ENCODE measurements at places on chromosomes 6 and 20.

GRCh38 chr6:39197521-39197920, 31.8 kb downstream of the KCNK5 start:
- DNase-seq: no peak

DNA sequence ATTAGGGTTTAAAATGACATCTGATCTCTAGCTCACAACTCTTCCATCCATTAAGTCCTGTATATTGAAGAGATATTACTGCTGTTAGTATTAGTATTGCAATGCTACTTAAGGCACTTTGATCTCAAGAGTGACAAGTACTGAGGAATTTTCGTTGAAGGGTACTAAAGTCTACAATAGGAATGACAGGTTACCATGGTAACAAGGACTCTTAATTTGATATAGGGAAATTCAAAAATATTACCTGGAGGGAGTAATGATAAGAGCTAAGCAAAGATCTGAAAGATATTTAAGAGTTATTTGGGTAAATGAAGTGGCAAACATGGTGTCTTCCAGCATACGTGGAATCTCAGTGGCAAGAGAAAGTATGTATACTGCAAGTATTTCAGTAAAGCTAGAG, 518.0 kb upstream of the SLC35B3 start:
- DNase-seq: no peak

DNA sequence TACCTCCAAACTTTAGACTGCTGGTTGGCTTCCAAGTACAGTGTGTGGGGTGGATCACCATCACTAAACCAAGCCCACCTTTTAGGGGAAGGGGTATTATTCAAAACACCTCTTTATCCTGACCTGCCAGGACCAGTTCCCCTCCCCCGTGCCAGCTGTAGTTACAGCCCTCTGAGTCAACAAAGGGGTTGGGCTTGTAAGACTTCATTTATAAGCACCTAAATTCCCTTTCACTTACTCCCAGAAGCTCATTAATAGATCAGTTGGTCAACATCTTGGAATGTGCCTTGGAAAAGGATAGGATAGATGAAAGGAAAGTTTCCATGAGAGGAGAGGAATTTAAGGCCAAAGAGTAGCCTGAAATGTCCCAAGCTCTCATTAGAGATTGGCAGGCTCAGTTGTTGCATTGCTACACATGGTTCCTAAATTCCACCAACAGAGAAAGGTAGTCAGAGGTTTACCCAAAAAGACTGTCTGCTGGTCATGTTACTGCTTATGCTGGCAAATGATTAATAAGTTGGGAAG, 59.2 kb downstream of the TNFAIP3 start:
- peak; percentile 68 for DNase-seq

DNA sequence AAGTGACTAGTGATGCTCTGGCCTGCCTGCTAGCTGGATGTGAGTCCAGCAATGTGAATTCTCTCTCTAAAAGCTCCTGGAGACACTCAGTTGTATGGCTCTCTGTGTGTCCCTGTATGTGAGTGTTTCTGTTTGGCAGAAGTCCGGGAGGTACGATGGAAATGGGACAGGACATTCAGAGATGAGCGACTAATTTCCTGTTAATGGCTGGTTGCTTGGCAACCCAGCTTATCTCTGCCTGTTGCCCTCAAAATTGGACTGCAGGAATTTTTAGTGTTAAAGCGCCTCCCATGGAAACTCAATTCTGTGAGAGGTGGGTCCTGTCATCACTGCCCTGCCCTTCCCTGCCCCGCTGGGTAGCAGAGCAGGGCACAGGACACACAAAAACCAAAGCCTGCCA, 136.8 kb upstream of the LRFN2 start:
- no peak for DNase-seq

- no peak for DNase-seq
These were observed 20.0 kb upstream of the TMEM14A start for GRCh38 chr6:52650941-52651340.

- DNase-seq: no peak
These were observed 363.2 kb upstream of the FLRT3 start for GRCh38 chr20:14700639-14700960.

DNA sequence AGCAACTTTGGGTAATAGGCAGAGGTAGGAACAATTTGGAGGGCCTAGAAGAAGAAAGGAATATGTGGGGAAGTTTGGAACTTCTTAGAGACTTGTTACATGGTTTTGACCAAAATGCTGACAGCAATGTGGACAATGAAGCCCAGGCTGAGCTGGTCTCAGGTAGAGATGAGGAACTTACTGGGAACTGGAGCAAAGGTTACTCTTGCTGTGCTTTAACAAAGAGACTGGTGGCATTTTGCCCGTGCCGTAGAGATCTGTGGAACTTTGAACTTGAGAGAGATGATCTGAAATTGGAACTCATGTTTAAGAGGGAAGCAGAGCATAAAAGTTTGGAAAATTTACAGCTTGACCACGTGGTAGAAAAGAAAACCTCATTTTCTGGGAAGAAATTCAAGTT, 28.3 kb upstream of the TMEM200A start:
- no peak for DNase-seq

DNA sequence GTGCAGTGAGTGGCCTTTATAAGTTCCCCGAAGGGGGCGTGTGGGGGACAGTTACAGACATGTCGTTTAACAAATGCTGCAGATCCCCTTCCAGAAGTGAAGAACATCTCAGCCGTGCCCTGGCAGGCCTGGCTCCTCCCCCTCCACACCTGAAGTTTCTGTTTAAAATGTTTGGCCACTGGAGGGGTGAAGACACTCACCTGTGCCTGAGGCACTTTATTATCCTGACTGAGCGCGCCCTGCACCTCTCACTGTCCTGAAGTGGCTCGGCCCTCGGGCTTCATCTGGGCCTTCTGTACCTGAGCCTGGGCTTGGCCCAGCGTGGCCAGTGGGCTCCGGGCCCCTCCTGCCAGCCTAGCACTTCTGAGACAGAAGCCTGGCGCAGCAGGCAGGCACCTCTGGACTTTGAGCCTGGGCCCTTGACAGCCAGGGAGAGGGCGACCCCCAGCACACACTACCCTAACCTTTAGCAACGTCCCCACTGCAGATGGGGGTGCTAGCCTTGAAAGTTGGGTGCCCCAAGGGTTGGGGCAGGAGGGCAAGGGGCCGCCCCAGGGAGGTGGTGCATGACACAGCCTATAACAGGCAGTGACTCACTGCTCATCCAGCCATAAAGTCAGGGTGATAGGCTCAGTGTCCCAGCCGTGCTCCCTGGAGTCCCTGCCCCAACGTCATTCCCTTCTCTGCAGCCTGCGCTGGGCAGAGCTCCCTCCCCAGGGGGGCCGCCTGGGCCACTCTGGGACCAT, 13.6 kb upstream of the GATA5 start:
- no peak for DNase-seq

- DNase-seq: no peak
These were observed 51.5 kb upstream of the MTHFD1L start for GRCh38 chr6:150813993-150814359.

DNA sequence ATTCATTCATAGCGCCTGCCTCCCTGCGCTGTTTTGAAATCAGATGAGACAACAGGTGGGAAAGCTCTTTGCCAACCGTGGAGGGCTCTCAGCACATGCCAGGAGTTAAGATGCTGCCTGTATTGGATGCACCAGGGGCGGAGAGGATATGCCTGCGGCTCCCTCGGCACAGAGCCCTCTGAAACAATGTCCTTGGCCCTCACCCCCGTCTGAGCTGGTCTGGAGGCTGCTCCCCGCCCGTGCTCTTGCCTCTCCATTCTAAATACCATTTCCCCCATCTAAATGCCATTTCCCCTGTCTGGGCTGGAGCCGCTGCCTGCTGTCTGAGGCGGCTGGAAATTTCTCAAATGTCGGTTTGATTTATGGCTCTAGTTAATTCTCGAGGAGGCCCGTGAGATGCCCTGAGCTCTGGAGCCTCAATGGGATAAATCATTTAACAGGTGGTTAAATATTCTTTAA, 50.8 kb upstream of the MLN start:
- DNase-seq: no peak

DNA sequence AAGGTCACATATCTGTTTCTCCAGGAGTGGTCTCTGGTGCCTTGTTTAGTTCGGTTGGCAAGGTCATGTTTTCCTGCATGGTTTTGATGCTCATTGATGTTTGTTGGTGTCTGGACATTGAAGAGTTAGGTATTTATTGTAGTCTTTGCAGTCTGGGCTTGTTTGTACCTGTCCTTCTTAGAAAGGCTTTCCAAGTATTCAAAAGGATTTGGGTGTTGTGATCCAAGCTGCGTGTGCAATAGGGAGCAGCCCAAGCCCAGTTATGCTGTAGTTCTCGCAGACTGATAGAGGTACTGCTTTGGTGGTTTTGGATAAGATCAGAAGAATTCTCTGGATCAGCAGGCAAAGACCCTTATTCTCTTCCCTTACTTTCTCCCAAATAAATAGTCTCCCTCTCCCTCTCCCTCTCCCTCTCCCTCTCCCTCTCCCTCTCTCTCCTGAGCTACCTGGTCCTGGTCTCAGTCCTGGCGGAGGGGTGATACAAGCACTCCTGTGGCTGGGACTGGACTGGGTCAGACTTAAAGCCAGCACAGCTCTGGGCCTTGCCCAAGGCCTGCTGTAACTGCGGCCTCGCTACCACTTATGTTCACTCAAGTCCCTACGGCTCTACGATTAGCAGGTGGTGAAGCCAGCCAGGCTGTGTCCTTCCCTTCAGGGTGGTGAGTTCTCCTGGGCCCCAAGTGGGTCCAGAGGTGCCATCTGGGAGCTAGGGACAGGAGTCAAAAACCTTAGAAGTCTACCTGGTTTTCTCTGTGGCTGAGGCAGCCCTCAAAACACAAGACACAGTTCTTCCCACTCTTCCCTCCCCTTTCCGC, 27.3 kb upstream of the GRM4 start:
- DNase-seq: no peak

- DNase-seq: no peak
These were observed 29.5 kb upstream of the SHLD1 start for GRCh38 chr20:5720696-5721095.

GRCh38 chr6:148829415-148830101, 82.7 kb downstream of the UST start:
- no peak for DNase-seq

DNA sequence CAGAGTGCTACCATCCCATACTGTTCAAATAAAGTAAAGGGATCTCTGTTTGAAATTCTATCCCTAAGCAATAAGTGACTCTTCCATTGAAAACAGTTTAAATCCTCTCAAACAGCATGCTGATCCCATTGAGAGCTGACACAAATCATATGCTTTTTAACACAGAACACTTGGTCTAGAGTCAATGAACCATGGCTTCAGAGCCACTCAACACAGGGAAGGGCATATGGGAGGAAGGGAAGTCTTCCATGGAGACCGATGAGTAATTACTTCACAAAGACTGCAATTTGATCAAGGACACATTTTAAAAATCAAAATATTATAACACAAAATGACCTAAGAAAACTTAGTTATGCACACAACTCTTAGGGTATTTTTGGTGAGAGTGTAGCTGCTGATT, 1073.0 kb upstream of the MAP3K7 start:
- DNase-seq: no peak

DNA sequence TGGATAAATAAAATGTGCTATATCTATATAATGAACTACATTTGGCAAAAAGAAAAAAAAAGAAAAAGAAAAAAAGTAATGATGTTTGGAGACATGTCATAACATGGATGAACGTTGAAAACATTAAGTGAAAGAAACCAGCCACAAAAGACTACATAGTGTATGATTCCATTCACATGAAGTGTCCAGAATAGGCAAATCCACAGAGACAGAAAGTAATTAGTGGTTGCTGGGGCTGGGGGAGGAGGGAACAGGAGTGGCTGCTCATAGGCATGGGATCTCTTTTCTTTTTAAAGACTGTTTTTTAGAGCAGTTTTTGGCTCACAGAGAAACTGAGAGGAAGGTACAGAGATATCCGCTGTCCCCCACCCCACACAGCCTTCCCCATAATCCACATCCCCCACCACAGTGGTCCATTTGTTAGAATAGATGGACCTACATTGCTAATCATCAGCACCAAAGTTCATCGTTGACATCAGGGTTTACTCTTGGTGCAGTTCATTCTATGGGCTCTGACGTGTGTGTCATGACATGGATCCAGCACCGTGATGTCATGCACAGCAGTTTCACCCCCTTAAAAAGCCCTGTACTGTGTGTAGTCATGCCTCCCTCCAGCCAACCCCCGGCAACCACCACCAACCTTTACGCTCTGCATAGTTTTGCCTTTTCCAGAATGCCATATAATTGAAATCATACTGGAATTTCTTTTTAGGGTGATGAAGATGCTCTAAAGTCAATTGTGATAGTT, 240.9 kb upstream of the RREB1 start:
- DNase-seq: no peak

- DNase-seq: no peak
These were observed 328.2 kb downstream of the PHF3 start for GRCh38 chr6:63963769-63964315.

- no peak for DNase-seq
These were observed 21.1 kb downstream of the FOXC1 start for GRCh38 chr6:1630771-1631217.

DNA sequence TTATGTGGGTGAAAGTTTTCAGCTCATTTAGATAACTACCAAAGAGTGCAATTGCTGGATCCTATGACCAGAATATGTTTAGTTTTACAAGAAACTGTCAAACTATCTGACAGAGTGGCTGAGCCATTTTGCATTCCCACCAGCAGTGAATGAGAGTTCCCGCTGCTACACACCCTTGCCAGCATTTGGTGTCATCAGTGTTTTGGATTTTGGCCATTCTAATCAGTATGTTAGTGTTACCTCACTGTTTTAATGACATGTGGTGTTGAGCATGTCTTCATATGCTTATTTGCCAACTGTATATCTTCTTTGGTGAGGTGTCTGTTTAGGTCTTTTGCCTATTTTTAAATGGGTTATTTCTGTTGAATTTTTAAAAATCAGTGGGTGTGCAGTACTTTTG, 120.9 kb downstream of the CFAP61 start:
- no peak for DNase-seq

DNA sequence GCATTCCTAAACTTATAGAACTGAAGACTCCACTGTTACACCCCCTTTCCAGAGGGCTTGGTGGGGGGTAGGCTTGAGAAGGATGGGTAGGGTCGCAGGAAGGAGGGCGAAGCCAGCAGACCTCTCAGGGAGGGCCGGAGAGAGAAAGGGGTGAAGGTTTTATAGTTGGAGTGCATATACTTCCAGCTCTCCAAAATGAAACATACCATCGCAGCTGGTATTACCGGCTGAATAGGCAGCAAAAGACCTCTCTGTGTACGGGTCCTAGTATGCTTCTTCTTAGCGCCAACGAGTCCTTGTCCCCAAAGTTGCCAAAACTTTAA, 1.0 kb upstream of the VGLL2 start:
- DNase-seq: no peak

GRCh38 chr20:34922654-34923381, 32.8 kb downstream of the GSS start:
- no peak for DNase-seq

DNA sequence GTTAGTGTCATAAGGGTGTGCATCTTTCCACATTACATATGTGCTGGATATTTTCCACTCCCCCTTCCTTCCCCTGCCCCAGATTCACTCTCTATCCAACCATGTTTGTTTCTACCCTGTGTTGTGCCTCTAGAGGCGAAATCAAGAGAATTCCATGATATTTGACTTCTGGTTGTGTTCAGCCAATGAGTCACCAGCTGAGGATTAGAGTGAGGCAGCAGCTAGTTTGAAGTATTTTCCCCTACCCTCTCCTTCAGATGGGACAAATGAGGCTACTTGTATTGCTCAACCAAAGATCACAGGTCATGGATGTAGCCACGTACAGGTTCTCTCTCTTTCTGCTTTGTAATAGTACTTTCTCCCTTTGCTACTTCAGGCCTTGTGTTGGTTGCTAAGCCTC, 24.5 kb upstream of the OR2J2 start:
- DNase-seq: no peak

All from activated CD4-positive, alpha-beta T cell treated with anti-CD3 and anti-CD28 coated beads for 48 hours (primary cell).